ENCODE measurements at places on chromosomes 2 and 18.

DNA sequence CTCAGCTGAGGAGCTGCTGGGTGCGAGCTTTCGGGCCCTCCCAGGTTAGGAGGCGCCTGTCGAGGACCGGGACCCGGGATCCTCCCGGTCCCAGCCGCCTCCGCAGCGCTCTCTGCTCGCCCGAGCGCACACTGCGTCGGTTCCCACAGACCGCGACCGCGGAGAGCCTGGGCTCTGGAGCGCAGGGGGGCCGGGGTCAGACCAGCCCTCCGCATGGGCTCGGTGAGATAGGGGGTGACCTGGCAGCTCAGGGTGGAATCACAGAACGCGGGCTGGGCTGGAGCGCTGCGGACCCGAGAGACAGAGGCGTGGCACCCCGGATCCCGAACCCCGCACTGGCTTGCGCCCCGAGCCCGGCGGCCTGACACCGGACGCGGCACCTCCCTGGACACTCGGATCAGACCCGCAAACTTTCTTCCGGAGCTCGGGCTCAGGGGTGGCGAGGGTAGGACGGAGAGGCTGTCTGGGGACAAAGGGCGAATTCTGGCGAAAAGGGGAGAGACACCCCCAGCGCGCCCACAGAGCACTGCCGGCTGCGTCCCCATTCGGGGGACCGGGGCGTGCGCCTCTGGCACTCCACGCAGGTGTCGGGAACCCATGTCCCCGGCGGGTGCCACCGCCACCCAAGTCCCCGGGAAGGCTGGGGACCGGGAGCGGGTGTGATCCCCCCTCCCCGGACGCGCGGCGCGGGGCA is 612 bp downstream of the DIPK1C start:
- no peak for DNase-seq

- DNase-seq = no peak
Observed at GRCh38 chr2:102422910-102423309, at the start of gene IL18RAP. TSS of gene IL18RAP (plus strand) at chr2:102423160. CDS start at chr2:102423278, 118 bp downstream.

- DNase-seq = peak; percentile 42
Observed at GRCh38 chr2:178109813-178110212, 2.4 kb upstream of the RBM45 start.

- DNase-seq = peak; percentile 73
Observed at GRCh38 chr18:55152801-55153200, 193.5 kb upstream of the CCDC68 start.

DNA sequence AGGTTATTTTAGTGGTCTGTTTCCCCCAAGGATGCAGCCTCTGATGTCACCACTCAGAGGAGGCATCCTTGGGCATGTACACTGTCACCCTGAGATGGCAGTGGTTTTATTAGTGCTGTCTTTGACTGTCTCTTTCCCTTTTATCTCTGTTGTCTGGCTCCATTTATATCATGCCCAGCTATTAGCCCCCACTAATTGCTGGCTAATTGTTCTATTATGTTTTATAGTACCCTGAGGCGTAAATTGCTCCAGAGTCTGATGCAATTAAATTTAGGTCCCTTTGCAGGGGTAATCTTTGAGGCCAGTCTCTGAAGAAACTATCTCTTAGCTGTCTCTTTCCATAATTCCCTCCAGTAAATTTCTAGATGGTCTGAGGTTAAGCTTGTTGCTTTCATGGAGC is 301.0 kb upstream of the KLHL29 start:
- no peak for DNase-seq

GRCh38 chr2:109463891-109464290 is 149.9 kb downstream of the SEPTIN10 start:
- no peak for DNase-seq

DNA sequence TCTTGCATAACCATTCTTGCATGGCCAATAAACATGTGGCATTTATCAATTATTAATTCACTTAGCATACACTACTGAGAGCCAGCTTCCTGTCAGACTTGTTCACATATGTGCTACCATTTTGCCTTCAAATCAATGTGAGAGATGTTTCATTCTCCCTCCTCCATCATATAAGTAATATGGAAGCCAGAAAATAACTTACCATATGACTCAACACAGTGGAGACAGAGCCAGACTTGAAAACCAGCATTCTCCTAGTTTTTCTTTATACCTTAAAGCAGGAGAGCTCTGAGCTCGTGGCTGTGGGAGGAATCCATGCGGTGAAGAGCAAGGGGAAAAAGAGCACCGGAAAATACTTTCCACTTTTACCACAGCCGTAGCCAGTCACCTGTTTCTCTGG is 215.0 kb upstream of the LRATD1 start:
- peak; percentile 5 for DNase-seq

DNA sequence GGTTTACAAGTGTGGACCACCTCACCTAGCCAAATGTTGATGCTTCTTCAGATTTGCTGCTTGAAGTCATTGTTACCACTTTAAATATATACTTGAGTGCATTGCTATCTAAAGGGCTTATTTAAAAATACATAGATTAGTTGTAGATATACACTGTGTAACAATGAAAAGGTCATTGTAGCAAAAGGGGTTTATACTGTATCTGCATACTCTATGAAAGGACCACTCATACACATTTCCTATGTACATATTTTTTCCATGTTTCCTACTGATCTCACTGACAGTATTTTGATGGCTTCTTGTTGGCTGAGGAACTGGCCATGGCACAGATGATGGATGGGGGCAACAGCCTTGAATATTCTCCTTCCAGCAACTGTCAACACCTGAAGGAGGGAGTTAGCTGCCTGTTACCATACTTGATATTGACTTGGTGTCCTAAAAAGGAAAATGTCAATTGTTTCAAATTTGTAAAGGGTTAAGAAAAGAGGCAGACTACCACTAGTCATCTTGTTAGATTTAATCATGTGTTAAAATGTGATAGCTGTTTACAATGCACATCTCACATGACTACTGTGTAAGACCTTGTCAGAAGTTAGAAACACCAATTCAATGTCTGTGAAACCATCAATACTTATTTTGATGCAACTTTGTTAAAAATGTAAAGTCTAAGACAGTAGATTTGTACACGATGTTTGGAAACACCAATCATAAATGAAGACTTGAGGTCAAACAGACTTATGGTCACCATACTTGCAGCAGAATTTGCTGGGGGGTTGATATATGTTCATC is 33.5 kb downstream of the RAB10 start:
- DNase-seq = no peak

DNA sequence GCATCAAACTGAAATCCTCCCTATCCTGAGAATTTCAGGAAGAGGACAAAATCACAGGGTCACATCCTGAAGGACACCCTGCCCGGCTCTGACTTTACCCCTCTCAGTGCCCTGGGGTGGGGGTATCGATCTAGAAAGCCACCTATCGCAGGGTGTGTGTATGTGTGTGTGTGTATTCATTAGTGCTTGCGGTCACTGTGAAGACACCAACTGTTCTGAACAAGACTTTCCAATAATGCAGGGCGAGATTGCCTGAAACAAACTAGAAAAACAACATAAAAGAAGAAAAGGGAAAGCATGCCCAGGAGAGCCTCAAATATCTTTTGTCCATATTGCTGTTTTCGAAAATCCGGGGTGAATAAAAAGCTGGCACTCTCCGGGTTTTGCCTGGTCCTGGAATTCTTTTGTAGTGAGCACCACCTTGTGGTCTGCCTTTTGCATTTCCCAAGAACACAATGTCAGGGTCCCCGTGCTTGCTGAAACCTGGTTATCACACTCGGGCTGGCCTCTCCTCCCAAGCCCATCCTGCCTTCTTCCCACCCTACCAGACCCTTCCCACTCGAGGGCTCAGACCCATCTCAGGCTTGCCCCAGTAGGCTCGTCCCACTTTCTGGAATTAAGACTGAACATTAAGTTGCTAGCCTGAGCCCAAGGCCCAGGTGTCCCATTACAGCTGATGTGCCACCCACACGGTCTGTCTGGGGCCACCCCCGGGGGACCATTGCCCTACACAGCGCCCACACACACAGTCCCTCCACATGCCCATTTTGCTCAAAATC is 25.0 kb upstream of the COPS8 start:
- peak; percentile 67 for DNase-seq

GRCh38 chr2:40304340-40304739 is 147.6 kb downstream of the SLC8A1 start:
- no peak for DNase-seq

- peak; percentile 19 for DNase-seq
Observed at GRCh38 chr18:11909591-11910026, 1.5 kb upstream of the MPPE1 start.

- no peak for DNase-seq
Observed at GRCh38 chr2:208529796-208530195, 123.2 kb downstream of the PTH2R start.

GRCh38 chr2:86671337-86671981 is 47.8 kb upstream of the RNF103 start:
- peak; percentile 2 for DNase-seq

DNA sequence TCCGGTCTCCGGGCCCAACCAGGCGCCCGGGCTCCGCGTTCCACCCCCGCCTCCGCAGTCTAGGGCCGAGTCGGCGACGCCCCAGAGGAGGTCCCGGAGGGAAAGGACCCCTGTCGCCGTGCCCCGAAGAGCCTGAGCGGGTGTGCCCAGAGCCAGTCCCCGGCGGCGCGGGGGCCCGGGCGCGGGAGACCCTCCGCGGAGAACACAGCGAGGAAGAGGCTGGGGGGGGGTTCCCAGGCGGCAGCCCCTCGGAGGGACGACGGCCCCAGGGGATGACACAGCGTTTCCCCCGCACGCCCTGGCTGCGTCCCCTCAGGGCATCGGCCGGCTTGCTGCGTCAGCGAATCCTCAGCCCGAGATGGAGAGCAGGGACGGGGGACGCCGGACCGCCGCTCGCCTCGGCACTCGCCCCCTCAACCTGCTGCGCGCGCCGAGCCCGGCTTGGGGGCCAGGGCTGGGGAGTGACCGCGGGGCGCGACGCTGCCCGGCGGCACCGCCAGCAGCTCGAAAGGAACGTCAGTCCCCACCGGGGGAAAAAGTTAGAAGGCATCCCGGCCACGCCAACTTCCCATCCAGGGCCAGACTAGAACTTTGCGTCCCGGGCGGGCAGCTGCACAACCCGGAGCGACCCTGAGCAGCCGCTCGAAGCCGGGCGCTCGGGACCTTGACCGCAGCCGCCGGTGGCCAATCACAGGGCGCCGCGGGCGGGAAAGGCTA is 711 bp downstream of the SFXN5 start:
- peak; percentile 32 for DNase-seq

All from fibroblast of skin of back (primary cell).